ENCODE measurements at places on chromosomes 13 and 19. TPM values are rescaled to one million over a fixed set of nuclear protein-coding genes. Genes with fewer than 3 reads are reported as not detected.

DNA sequence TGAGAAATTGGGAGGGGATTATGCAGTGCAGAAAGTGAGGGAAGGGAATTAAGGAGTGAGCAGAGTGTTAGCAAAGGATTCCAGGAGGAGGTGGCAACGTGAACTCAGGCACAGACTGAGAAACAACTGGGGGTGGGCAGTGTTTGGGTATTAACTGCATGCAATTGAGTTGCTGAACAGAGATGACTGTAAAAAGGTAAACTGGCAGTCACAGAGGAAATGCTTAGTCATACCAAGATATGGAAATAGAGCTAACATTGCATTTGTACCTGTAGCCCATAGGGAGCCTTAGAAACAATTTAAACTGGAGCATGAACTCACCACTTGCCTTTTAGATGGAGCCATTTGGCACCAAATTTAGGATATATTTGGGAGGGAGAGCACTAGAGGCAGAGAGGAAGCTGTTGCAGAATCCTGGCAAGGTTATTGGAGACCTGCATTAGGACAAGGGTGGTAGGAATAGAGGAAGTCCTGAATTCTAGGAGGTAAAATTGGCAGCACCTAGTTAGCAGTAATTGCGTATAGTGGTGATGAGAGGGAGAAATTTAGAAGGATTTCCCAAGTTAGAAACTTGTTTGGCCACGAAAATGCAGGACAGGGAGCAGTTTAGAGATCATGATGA, 100.6 kb upstream of the FRY start:
- no peak for DNase-seq

- DNase-seq: no peak
Measured at GRCh38 chr13:73394066-73394465, 335.3 kb downstream of the KLF5 start.

DNA sequence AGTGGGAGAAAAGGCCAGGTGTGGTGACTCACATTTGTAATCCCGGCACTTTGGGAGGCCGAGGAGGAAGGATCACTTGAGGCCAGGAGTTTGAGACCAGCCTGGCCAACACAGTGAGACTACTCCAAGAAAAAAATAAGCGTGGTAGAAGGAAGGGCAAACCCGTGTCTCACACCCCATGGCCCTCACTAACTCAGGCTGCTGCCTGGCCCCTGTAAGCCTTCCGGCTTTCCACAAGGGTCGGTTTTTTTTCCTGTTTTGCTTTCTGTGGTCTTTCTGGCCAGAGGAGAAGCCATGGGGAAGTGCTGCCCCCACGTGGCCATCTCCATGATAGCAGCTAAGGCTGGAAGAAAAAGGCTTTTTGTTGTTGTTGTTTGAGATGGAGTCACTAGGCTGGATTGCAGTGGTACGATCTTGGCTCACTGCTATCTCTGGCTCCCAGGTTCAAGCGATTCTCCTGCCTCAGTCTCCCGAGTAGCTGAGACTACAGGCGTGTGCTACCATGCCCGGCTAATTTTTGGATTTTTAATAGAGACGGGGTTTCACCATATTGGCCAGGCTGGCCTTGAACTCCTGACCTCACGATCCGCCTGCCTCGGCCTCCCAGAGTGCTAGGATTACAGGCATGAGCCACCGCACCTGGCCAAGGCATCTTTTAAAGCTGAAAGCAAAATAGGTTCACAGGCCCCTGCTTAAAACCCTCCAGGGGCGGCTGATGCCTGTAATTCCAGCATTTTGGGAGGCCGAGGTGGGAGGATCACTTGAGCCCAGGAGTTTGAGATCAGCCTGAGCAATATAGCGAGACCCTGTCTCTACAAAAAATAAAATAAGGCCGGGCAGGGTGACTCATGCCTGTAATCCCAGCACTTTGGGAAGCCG, 7.5 kb upstream of the ARHGEF18 start:
- peak; percentile 88 for DNase-seq

DNA sequence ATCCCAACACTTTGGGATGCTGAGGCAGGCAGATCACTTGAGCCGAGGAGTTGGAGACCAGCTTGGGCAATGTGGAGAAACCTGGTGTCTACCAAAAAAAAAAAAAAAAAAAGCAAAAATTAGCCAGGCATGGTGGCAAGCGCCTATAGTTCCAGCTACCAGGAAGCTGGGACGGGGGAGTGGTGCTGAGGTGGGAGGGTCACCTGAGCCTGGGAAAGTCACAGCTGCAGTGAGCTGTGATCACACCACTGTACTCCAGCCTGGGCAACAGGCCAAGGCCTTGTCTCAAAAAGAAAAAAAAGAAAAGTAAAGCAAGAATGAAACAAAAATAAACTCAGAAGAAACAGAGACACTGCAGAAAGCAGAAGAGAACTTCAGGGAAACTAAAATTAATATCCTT, 31.6 kb downstream of the MTRF1 start:
- DNase-seq: peak; percentile 47

- DNase-seq: no peak
Measured at GRCh38 chr19:28977826-28978225, 235.1 kb downstream of the UQCRFS1 start.

GRCh38 chr19:12484371-12485051, at the start of gene ZNF709:
Gene ZNF709, minus strand, starts transcription at chr19:12484816. Its CDS starts 159 bp downstream, at chr19:12484657.
- peak; percentile 94 for DNase-seq

- DNase-seq: no peak
Measured at GRCh38 chr13:47901441-47901840, 99.6 kb downstream of the SUCLA2 start.

GRCh38 chr13:47798906-47799305, 202.2 kb downstream of the SUCLA2 start:
- no peak for DNase-seq

GRCh38 chr13:78657699-78658629, 991 bp downstream of the OBI1 start:
- no peak for DNase-seq

DNA sequence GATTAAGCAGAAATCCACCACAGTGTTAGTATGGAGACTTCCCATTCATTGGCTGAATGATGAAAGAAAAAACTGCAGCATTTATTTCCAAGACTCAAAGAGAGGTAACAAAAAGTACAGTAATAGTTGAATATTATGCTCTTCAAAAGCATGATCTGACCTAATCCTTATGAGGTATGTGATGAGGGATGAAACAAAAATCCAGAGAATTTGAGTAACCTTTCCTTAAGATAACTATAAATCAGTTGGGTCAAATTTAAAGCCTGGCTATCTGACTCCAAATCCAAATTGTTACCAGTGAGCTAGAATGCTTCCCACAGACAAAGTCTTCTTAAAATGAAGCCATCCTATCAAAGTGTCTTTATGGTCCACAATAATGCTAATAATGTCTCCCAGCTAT, 38.1 kb downstream of the NUFIP1 start:
- no peak for DNase-seq

- peak; percentile 68 for DNase-seq
Measured at GRCh38 chr19:19459707-19460251, 54.3 kb downstream of the GATAD2A start.

DNA sequence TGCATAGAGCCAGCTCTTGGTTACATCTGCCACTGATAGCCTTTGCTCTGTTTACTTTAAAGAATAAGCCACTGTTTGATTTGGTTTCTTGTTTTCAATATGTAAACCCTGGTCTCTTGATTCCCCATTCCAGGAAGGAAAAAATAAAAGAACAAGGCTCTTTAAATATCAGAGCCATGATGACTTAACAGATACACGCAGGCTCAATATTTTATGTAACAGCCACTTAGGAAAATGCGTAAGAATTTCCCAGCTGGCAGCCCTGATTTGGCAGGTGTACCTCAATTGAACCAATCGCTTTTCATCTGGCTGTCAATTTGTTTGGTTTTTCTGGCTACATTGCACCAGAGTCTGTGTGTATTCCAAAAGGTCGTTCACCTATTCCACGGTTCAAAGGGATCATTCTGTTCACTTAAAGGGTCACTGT, 65.6 kb downstream of the IRS2 start:
- no peak for DNase-seq

GRCh38 chr13:30577401-30577852, 40.3 kb upstream of the USPL1 start:
- no peak for DNase-seq

DNA sequence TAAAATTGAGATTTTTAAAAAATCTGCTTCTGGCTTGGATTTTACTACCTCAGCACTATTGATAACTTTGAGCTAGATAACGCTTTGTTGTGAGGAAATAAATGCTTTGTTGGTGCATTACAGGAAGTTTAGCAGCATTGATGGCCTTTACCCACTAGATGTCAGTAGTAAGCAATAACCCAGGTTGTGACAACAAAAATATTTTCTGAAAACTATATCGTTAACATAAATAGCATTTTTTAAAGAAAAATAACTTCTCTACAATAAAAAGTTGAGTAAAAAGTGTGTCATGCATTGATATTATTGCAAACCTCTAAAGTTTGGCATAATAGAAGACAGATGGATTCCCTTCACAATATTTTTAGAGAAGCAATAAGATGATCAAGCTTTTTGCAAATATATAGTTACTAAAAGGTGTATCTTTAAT, 1246.5 kb downstream of the UQCRFS1 start:
- DNase-seq: no peak

- DNase-seq: no peak
Measured at GRCh38 chr13:101536079-101536478, 83.6 kb downstream of the ITGBL1 start.

DNA sequence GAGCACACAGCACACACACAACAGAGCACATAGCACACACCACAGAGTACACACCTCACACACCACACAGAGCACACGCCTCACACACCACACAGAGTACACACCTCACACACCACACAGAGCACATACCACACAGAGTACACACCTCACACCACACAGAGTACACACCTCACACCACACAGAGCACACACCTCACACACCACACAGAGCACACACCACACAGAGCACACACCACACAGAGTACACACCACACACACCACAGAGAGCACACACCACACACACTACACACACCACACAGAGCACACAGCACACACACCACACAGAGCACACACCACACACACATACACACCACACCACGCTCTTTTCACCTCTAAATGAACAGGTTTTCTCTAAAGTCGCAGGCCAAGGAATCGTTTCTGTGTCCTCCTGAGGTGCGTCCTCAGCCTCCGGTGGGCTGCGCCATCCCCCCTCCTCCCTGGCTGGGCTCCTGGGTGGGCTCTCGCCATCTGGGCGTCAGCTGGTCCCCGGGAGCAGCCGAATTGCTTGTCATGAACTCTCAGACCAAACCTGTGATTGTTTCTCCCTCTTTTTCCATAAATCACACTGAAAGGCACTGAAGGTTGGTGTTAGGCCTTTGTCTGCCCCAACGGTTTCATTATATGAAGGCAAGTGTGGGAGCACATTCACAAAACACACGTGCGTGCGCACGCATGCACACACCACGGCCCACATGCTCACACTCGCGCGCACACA, 37.4 kb downstream of the TMEM255B start:
- peak; percentile 12 for DNase-seq

DNA sequence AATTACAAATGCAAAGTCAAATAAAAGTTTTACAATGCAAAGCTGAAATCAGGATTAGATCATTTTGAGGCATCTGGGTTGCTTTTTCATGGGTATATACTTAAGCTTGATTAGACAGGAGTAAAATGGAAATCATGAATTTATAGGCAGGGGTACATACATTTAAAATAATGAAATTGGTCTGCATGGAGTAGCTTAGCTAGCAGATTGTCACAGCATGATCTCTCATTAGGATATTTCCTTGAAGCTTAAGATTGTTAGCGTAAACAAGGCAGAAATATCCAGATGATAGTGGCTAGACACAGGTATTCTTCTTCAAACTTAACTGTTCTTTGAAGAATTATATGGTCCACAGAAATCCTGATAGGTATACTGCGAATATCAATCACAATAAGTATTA, 1627.0 kb upstream of the PCDH20 start:
- no peak for DNase-seq

GRCh38 chr13:113327391-113327765, 30.3 kb downstream of the LAMP1 start:
- DNase-seq: no peak

DNA sequence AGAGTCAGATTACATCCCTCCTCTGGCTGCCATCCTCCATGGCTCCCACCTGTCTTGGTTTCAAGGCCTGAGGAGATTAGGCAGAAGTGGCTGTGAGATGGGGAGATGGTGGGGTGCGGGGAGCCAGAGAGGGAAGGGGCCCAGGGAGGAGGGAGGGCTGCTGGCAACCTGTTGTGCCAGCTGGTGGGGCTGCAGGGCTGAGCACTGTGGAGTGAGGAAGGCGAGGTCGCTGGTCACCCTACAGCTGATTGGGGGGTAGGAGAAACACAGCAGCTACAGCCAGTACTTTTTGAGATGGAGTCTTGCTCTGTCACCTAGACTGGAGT, 48.3 kb downstream of the CD320 start:
- no peak for DNase-seq

DNA sequence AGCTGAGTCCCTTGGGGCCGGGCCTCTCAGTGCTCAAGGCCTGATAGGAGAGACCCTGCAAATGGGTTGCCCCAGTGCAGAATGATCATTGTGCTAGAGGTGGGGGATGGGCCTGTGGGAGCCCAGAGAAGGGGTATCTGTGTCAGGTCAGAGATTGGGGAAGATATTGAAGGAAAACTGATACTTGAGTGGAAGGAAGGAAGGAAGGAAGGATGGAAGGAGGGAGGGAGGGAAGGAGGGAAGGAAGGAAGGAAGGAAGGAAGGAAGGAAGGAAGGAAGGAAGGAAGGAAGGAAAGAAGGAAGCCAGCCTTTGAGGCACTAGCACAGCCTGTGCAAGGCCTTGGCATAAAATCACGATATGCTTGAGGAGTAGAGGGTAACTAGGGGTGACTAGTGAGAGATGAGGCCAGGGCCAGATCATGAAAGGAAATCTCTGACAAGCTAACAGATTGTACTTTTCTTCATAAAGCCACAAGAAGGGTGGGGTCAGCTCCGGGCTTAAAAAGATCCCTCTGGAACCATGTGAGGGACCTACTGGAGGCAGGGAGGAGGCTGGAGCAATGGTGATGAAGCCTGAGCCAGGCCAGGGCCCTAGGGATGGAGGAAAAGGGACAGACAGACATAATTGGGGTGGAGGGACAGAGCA, 11.4 kb downstream of the PTH2 start:
- no peak for DNase-seq

DNA sequence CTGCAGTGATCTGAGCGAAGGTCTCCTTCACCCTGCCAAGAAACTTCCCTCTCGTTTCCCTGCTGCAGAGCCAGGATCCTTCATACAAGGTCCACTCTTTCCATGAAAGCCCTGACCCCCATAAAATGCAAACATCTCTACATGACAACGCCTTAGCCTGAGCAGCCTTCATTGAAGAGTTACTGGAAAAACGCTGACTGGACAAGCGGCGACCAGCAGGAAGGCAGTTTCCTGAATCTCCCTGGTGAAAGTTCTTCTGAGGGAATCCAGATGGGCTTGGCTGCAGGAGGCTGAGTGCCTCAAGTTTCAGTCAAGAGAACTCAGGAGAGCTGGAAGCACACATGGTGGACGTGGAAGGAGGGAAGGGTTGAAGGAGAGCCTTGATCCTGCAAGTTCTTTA, 17.7 kb downstream of the GSX1 start:
- DNase-seq: no peak

The GPR12 gene
- 0.15 TPM for total RNA-seq

The ERICH4 gene
- total RNA-seq: not detected

The LPAR2 gene
- total RNA-seq: 1.6 TPM

The MUC16 gene
- 0.94 TPM for total RNA-seq

The GRIK5 gene
- total RNA-seq: 5.4 TPM

The GPR108 gene
- 28.1 TPM for total RNA-seq

The C19orf81 gene
- 2.7 TPM for total RNA-seq

The VSTM2B gene
- not detected for total RNA-seq

Data from left ventricle myocardium superior (tissue), 1 donor.